ENCODE measurements at places on chromosomes 11 and 22.

DNA sequence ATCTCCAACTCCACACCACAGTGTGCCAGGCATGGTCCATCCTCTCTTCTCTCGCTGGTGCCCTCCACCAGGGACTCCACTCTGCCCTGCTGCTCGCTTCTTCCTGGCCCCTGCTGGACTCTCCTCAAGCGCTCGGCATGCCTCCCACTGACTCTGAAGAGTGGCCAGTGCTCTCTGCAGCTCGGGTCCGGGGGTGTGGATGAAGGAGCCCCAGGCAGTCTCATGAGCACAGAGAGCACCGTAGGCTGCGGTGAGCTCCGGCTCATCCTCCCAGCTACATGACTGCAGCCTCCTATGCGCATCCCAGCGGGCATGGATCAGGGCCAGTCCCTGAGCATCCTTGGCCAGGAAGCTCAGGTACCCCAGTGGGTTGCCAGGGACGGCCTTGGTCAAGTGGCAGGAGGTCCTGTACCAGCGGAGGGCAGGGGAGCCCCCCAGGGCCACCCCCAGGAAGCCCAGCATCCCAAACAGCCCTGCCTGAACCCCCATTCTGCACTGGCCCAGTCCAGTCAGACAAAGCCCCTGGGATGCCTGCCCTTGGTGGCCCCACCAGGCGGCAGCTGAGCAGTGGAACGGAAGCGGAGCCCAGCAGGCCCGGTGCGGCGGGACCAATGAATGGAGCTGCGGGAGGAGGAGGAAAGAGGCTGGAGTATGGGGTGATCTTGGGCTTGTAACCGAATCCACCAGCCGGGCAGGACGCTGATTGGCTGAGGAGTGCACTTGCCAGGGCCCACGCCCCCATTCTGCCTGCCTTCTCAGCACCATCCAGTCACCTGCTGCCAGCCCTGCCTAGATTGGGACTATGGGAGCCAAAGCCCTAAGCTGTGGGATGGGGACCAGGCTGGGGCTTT lies at the start of gene PLA2G3:
TSS of gene PLA2G3 (minus strand) at position 643 of the 851 bp plus-strand sequence. CDS start at position 489, 154 bp downstream.
- DNase-seq, result peak; percentile 58

GRCh38 chr22:24155627-24156140 lies 25.6 kb upstream of the SUSD2 start:
- DNase-seq, result peak; percentile 52

DNA sequence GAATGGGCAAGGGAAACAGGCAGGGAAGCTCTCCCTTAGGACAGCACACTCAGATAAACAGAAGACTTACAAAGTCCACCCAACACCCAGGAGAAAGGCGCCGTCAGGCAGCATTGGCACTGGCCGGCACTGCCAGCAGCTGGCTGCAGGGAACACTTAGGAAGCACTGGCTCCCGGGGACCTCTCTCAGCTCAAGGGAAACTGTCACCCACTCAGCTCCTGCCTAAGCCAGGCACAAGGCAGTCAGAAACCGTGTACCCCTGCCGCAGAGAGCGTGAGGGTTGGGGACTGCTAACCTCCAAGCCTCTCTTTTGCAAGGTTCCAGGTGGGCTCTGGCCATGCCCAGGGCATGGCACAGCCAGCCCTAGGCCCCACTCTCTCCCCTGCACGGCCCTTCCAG lies 64.7 kb downstream of the DGCR2 start:
- no peak for DNase-seq

GRCh38 chr11:111540114-111540936 lies at the start of gene LAYN:
LAYN (plus strand) TSS chr11:111540720; CDS start chr11:111540844, 124 bp downstream.
- DNase-seq, result no peak
